Activated CD8-positive, alpha-beta memory T cell treated with anti-CD3 and anti-CD28 coated beads for 1 hour (primary cell): ENCODE measurements at places on chromosomes 2 and 18.

DNA sequence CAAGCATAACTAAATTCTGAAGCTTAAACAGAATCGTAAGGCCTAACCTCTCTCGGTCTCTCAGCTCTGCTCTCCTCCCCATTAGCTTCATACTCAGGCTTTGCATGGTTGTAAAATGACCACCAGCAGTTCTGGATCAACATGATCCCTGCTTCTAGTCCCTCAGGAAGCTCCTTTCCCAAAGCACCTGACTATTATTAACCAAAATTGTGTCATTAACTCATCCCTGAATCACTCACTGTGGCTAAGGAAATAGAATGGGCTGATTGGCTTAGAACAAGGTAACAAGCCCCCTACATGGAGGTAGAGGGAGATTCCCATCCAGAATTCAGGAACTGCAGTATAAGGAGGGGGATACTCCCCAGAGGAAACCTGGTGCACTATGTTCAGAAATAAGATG lies 448.3 kb downstream of the ARHGAP15 start:
- DNase-seq = no peak

DNA sequence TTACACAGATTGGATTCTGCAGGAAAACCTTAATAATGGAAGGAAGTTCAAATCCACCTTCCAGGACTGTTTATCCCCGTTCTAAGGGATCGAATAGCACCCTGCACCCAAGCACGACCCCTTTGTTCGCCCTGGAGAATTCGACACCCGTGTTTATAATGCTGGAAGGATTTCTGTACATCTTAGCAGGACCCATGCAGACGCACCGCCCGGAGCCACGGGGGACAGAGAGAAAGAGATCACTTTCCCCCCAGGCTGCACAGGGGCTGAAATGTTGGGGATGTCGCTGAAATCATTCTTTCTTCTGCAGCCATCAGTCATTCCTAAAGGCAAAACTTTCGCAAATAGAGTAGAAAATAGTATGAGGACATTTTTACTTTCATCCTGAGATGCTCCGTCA lies 238.7 kb upstream of the SALL3 start:
- DNase-seq = no peak

DNA sequence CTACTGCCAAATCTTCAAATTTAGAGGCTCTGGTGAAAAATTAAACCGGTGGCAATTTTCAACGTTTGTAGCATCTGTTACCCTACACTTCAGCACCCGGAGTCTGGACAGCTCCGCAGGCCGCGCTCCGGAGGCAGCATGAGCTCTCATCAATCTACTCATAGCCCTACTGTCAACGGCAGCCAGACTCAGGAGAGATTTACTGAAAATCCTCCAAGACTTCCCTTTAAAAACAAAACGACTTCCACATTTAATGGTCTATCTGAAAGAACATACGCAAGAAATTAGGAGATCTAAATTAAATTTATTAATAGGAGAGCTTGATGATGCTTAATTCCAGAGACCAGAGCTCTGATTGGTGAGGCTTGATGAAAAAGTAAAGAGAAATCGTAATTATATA lies 970 bp upstream of the ADCYAP1 start:
- DNase-seq = no peak

GRCh38 chr18:60196836-60197606 lies 175.6 kb downstream of the MC4R start:
- DNase-seq = no peak

DNA sequence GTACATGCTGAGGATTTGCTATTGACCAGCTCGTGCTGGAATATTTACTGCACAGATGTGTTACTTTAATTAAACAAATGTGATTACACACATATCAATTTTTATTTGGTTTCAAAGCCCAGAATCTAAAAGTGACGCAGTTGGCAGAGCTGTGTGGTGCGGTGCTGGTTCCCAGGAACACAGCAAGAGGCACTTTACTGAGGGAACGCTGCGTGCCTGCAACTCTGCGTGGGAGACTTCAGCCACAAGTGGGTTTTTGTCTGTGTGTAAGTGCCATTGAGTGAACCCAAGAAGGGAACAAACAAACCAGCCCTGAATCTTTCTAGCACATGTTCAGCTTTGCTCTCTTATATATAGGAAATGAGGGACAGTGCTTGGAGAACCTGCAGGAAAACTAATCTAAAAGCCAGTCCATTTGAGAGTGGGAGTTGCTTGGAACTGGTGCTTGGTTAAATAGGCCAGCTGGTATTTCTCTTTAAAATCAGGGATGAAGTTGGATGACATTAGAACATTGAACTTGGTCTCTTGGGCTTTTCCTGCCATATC lies 196.6 kb upstream of the CELF4 start:
- no peak for DNase-seq

DNA sequence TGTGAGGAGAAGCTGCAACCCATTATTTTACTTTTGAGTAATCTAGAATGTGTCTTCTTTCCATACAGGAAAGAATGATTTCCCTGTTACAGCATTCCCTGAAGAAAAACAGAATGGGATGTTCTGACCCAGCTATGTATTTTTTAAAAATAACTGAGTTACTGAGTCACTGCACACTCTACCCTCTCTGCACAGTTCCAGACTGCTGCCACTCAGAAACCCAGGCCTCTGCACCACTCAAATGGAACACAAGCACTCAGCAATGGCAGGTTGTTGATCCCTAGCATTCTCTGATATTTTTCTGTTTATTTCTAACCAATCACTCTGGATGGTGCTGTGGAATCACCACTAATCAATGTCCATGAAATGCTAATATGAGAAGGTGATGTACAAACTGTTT lies 1300.0 kb upstream of the FAM98A start:
- DNase-seq = no peak

- DNase-seq = no peak
These were observed 66.6 kb downstream of the PPP4R1 start for GRCh38 chr18:9547782-9548181.

DNA sequence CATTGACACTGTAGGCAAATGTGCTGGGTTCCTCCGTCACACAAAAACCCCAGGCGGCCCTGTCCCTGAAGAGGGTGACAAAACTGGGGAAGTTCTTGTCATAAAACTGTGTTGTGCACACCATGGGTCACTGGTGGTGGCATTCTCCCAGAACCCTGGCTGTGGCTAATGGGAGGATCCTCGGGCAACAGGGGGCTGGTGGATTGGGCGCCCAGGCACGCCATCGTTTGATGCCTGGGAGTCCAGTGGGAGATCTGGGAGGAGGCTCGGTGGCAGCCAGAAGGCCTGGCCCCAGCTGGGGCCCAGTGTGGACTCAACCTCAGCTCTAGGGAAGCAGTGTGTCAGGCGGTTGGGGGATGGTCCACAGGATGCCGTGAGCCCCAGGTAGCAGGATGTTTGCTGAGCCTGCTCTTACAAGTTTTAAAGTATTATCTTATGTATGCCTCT lies 140.7 kb downstream of the ACOXL start:
- DNase-seq = no peak

- no peak for DNase-seq
These were observed 2.0 kb upstream of the EN1 start for GRCh38 chr2:118849226-118850167.

DNA sequence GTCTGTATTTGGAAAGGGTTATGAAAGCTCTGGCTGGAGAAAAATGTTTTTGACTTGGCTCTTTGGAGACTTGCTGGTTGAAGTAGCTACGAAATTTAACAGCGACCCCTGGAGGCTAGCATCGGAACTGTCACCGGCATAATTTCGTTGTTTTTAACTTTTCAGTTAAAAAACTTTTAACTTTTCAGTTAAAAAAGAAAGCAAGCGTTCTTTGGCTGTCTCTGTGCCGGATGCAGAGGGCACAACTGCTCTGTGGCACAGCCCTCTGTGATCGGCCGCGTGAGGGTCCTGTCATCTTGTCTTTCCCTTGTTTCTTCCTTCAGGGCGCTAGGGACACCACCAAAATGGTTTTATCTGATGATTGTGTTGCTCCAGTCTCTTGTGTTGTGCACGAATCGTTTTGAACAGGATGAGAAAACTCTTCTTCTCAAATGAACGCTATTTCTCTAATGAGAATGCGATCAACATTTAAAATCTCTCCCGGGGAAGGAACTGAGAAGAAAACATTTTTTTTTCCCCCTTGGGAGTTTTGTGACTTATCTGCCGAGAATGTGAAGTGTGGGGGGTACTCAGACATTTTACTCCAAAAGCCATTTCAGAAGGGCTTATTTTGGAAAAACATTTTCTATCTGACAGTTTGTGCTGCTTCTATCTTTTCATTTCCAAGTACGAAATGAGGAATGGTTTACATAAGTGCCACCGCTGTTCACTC lies 57.1 kb downstream of the ADCYAP1 start:
- no peak for DNase-seq

DNA sequence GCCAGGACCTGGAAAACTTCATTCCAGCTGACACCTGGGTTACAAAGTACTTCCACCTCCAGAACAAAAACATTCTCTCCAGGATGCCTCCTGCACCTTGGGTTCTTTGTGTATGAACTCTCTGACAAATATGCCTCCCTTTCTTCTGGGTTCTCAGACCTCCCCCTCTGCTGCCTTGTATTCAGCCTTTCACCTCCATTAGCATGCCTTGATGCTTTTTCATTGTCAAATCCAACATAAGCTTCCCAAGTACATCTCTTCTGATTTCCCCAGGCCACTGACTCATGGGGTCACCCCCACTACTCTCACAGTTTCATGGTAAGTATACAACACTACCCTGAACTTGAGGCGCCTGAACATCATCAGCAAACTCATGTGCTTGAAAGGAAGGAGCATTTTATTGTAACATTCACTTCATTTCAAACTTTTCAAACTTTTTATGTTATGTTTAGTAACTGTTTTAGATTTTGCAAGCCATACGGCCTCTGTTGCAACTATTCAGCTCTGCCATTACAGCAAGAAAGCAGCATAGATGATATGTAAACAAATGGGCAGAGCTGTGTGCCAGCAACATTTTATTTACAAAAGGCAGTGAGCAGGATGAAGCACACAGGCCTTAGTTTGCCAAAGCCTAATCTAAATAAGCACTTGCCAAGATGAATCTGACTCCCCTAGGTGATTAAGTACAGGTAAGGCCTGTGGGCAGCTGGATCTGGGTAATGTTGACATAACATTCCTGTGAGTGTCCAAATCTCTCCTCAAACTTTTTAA lies 32.5 kb upstream of the MRPS9 start:
- no peak for DNase-seq

- no peak for DNase-seq
These were observed 156.9 kb upstream of the RPRM start for GRCh38 chr2:153635494-153635893.

DNA sequence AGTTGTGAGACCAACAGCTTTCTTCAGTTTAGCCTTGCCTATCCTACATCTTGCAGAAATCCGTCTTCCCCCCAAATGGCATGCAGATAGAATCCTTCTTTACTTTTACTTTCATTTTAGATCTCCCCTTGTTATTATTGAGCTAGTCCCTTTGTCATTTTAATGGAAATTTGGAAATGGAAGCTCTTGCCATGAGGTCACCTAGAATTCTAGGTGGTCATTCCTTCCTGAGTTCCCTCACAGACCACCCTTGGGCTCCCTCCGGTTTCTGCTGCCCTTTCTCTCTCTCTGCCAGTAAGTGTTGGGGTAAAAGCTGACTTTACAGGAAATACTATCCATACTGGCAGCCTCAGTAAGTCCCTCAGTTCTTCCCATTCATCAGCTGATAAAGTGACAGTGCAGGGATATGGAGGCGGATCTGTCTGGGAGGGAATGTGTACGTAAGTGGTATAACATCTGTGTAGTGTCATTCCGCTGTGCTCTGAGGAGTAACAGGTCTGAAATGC lies 30.2 kb downstream of the ARHGAP25 start:
- DNase-seq = no peak

- no peak for DNase-seq
These were observed at the start of gene FSIP2 for GRCh38 chr2:185738679-185739472. FSIP2 (plus strand) TSS chr2:185738804; CDS start chr2:185738895, 91 bp downstream.

- no peak for DNase-seq
These were observed 128.5 kb upstream of the RAB12 start for GRCh38 chr18:8480506-8481328.

GRCh38 chr2:54680397-54681041 lies 42.9 kb upstream of the EML6 start:
- no peak for DNase-seq

DNA sequence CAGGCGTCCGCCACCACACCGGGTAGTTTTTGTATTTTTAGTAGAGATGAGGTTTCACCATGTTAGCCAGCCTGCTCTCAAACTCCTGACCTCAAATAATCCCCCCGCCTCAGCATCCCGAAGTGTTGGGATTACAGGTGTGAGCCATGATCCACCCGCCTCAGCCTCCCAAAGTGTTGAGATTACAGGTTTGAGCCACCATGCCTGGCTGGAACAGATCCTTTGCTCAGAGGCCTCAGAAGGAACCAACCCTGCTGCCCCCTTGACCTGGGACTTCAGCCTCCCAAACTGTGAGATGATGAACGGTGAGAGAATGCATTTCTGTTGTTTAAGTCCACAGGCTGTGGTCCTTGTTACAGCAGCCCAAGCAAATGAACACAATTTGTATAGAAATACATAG lies 67.0 kb downstream of the NCAPH start:
- no peak for DNase-seq

DNA sequence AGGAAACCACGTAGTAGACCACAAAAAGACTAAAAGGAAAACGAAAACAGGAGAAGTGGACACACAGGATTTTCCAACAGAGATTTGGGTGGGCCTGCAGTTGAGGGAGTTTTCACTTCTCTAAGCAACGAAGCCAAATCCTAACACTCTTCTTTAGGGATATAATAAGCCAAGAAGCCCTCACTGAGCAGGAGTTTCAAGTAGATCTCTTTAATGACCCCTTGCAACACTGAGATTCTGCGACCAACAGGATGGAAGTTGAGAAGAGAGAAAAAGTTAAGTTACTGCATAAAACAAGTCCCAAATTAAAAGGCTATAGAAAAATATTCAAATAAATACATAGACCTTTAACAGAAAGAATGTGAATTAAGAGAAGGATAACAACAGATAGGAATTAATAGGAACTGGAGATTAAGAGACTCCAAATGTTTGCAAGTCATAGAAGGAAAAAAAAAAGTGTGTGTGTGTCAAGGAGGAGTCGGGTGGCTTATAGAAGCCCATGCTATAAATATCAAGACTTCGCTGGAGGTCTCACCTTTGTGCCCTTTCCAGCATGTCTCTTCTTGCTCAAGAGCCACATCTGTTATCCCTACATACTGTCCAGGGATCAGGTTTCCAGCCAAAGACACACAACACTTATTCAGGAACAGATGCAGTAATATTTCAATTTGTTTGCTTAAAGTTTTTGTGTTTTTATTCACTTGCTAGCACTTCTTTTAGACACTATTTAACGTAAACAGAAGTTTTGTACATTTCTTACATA lies 69.4 kb upstream of the ARHGAP28 start:
- no peak for DNase-seq

- DNase-seq = no peak
These were observed 887.9 kb downstream of the NRXN1 start for GRCh38 chr2:50143822-50144575.
